ENCODE measurements at places on chromosomes 7 and 10.

DNA sequence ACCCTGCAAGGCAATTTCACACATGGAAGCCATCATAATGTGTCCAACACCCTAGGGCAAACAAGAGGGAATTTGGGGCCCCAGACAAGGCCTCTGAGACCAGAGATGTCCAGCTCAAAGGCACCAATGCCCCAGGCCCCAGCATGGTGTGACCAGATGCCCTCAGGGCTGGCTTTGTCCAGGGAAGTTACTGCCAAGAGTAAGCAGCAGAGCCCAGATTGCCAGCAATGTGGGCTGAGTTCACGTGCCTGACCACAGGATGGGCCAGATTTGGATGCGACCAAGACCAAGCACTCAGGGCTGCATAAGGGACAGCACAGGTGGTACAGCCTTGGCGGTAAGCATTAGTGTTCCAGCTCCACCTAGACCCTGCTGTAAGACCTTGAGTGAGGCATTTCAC lies 12.7 kb downstream of the MYOF start:
- no peak for DNase-seq

GRCh38 chr10:7333961-7334641 lies 76.7 kb downstream of the SFMBT2 start:
- no peak for DNase-seq

DNA sequence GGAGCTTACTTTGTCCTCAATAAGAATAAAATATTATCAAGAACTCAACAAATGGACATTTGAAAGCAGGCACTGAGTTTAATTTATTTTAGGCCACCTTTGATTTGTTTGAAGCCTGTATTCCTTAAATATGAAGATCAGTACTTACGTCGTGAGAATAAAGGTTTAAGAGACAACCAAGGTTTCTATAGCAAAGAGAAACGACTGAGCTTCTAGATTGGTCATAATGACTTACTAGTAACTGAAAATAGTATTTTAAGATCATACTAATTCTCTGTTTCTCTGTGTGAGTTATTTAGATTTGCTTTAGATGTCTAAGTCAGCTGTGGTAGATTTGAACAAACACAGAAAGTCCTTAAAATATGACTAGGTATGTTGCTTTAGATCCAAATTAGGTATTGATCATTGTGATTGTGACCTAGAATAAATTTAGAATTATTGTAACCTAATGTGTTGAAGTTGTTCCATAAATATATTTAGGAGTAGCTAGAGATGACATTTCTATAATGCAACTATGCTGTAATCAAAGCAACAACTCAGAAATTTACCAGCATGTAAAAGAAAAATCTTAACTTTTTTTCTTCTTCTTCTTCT lies 2.4 kb upstream of the GLCCI1 start:
- DNase-seq, result no peak

GRCh38 chr7:11623093-11623678 lies 208.8 kb downstream of the THSD7A start:
- DNase-seq, result no peak

- DNase-seq, result no peak
Measured at GRCh38 chr10:118963341-118963740, 66.2 kb upstream of the NANOS1 start.

DNA sequence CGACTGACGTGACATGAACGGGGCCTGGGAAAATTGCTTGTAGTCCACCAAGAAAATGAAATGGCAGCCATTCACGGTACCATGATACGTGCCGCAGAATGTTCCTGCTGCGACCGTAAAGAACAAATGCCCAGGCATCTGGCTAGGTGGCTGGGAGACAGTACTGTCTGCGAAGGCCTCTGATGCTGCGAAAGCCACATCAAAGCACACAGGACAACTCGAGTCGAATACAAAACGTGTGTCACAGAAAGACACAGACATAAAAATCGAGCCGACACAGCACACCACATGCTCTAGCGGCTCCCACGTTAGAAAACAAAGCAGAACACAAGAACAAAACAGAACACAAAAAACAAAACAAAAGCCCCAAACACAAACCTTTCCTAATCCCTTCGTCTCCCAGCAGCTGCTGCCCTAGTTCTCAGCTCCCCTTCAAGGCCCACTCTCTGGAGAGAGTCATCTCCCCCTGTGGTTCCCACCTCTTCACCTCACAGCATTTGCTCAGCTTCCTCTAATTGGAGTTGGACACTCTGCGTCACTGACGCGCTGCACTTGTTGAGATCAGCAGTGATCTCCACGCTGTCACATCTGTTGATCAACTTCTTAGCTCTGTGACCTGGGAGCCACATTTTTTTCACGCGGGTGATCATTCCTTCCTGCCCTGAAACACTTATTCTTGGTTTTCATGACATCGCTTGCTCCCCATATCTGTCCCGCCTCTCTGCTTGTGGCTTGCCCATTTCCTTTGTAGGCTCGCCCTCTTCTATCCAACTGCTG lies 112.2 kb downstream of the CLEC2L start:
- no peak for DNase-seq

DNA sequence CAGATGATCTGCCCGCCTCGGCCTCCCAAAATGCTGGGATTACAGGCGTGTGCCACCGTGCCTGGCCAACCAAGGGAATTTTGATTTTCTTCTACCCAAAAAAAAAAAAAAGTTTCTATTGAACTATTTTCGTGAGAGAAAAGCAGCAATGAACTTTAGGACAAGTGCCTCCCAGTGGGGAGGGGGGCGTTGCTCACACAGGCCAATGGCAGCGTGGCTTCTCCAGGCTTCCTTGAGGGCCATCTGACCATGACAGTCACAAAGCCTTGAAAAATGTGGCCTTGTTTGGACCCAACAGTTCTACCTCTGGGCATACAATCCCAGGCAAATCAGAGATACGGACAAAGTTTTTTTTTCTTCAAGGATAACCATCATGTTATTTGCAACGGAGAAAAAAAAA lies 56.0 kb downstream of the TNRC18 start:
- DNase-seq, result no peak

DNA sequence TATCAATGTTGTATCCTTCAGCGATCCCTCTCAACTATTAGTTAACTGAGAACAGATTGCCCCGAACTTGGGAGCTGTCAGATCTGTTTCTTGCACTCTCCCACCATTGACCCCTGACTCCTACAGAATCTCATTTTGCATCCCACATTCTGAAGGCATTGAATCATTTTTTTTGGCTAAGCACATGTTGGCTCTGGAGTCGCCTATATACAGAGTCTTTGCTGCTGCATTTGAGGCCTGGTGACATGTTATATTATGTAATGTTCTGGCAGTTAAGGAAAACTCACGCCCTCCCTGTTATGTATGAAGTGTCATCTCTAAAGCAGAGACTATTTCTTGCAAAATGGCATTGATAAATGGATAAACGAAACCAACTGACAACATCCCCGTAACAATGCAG lies 159.2 kb upstream of the ITGB1 start:
- DNase-seq, result no peak

- no peak for DNase-seq
Measured at GRCh38 chr7:4203626-4204512, 478.2 kb upstream of the FOXK1 start.

DNA sequence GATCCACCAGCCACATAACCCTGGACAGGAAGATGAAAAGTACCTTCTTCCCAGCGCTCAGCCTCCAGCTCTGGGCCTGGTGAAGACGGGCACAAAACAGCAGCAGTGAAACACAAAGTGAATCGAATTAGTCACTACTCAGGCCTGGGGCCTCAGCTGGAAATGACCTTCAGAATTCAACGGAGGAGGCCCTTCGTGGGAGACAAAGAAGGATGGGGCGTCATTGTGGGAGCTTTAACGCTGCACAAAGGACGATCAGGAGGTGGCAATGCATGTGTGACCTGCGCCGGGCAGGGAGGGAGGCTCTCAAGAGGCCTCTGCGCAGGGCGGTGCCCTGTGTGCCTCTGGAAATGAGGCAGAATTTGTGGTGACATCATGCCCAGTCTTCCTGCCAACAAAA lies 161.9 kb downstream of the DNAJB6 start:
- DNase-seq, result no peak

- no peak for DNase-seq
Measured at GRCh38 chr10:75176736-75177135, 33.9 kb upstream of the VDAC2 start.

DNA sequence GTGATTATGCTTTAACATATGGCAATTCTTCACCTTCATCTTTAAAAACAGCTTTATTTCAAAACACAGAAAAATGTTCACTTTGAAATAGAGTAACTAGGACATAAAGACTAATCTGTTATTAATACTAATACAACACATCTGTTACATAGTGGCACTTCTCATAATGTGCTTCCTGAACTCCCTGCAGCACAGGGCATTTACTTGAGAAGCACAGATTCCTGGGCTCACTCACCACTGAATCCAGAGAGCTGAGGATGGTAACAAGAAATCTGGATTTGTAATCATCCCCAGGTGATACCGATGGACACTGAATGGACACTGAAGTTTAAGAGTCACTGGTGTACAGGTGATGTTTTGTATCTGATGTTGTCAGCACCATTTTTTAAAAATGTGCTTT lies 96.1 kb downstream of the COL28A1 start:
- no peak for DNase-seq

- peak; percentile 35 for DNase-seq
Measured at GRCh38 chr10:129851941-129852640, 112.0 kb downstream of the EBF3 start.

- no peak for DNase-seq
Measured at GRCh38 chr10:16799621-16800020, 17.6 kb downstream of the RSU1 start.

- peak; percentile 94 for DNase-seq
Measured at GRCh38 chr10:32149252-32149955, 93.2 kb upstream of the KIF5B start.

GRCh38 chr10:35006836-35007235 lies 83.3 kb downstream of the CUL2 start:
- no peak for DNase-seq

GRCh38 chr7:37081436-37081835 lies 357.1 kb upstream of the AOAH start:
- no peak for DNase-seq

DNA sequence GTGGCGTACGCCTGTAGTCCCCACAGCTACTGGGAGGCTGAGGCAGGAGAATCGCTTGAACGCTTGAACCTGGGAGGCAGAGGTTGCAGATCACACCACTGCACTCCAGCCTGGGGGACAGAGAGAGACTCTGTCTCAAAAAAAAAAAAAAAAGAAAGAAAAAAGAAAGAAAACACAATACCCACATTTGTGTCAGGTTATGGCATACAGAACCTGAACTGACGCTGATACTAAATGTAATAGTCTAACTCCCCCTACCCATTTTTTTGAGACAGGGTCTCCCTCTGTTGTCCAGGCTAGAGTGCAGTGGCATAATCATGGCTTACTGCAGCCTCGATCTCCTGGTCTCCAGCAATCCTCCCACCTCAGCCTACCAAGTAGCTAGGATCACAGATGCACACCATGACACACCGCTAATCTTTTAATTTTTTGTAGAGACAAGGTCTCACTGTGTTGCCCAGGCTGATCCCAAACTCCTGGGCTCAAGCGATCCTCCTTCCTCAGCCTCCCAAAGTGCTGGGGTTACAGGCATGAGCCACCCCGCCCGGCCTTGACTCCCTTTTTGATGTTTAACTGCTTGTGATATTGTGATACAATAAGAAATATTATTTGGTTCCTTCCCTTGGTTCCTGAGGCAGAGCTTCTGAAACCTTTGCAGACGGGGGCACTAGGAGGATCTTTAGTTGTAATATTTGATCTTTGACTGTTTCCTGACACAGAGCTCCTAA lies 6.5 kb upstream of the MMD2 start:
- DNase-seq, result no peak

GRCh38 chr7:148524479-148525224 lies 65.9 kb upstream of the C7orf33 start:
- no peak for DNase-seq

GRCh38 chr10:101767966-101768790 lies 7.7 kb downstream of the FGF8 start:
- no peak for DNase-seq

GRCh38 chr7:105978035-105978434 lies 15.0 kb downstream of the CDHR3 start:
- no peak for DNase-seq

DNA sequence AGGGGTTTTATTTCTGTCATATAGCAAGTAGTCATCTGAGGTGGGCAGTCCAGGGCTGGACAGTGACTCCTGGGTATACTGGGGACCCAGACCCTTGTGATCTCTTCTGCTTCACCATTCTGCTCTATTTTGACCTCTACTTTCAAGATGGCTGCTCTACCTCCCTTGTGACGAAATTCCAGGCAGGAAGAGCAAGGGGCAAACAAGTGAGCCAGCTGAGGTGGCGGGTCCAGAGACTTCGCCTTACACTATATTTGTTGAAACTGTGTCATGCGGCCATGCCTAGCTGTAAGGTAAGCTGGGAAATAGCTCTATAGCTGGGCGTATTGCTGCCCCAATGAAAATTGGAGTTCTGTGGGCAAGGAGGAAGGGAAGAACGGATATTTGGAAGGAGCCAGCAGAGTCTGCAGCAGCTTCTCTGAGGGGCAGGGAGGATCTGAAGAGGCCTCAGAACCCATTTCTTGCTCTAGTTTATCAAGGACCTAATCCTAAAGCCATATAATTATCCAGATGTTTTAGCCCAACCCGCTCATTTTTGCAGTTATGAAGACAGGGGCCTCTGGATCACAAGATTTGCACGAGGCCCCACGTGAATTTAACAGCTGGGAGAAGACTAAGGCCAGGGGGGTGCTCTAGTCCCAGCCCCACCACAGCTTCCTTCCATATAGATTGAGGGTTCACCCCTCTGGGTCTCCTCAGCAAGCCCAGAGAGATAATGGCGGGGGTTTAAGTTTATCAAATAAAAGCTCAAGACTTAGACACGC lies 7.7 kb upstream of the CPA1 start:
- DNase-seq, result no peak

DNA sequence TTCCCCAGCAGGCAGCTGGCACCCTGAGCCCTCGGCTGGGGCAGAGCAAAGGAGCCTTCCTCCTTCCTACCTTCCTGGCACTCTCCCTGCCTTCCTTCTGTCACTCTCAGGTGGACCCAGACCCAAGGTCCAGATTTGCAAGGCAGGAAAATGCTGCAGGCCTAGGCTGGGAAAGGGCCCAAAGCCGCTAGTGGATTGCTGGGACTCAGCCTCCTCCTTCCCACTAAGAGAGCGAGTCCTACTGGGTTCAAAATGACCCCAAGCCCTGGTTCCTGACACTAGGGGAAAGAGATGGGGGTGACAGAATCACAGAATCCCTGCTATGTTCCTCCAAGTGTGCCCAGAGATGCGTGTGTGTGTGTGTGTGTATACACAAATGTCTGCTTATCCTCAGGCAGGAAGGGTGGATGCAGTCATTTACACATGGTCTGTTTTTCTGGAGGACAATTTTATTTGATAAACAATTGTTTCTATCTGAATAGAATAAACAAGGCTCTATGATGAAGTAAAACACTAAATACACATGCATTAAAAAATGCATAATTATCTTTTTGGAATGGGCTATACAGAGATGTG lies 1.3 kb upstream of the PLAU start:
- DNase-seq, result no peak

All from astrocyte of the hippocampus (primary cell).